ENCODE measurements at places on chromosomes 5 and 9.

DNA sequence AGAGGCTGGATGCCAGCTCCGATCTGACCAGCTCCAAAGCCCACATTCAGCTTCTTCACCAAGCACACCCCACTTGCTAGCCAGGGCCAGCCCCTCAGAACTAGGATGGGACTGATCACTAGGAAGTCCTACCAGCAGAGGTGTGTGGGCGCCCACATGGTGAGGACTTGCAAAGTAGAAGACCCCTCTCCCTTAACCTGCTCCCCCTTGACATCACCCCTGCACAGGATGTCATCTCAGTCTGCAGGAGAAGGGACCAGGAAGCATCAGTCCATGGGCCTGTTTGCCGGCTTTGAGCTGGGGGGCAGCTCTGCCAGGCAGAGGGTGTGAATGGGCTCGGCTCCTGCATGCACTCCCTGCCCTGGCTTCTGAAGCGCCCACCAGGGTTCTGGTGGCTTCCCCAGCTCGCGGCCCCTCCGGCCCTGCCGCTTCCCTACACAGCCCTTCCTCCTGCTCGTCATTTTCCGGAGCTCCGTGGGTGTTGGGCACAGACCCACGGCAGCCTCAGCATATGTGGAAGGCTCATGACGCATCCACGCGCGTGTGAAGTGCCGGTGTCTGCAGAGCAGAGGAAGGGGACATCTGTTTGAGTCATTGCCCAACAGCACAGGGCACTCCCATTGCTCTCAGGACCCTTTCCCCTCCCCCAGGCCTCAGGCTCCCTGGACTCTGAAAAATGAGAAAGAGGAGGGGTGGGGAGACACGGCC, 3.7 kb upstream of the FAM78A start:
- peaks cover 27% of the 10 kb centered on the region for H3K4me1 ChIP-seq
- no peak overlapping the region for H3K4me3 ChIP-seq
- H3K27me3 ChIP-seq, result peaks cover 11% of the 10 kb centered on the region
- H3K27ac ChIP-seq, result no peak overlapping the region

DNA sequence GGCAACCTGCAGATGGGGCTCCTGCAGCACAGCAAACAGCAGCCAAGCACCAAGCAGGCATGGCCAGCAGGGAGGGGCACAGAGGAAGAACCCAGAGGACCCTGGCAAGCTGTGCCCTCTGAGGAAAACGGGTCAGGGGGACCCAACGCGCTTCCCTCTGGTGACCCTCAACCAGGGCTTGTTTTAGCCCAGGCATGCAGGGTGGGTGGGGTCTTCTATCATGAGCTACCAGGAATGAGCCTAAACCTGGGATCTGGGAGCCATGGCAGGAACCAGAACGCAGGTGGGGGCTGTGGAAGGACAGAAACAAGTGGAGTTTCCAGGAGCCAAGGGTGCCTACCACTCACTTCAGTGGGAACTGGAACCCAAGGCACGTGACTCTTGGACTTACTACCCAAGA, 20.9 kb downstream of the IPPK start:
- DNase-seq, result no peak
- H3K4me3 ChIP-seq, result no peak overlapping the region
- H3K27me3 ChIP-seq, result no peaks in the 10 kb centered on the region
- no peaks in the 10 kb centered on the region for H3K4me1 ChIP-seq
- no peak overlapping the region for H3K27ac ChIP-seq

- H3K36me3 ChIP-seq, result peaks cover 83% of the 10 kb centered on the region
- DNase-seq, result peak; percentile 79
- H3K27me3 ChIP-seq, result no peaks in the 10 kb centered on the region
- peaks cover 19% of the 10 kb centered on the region for H3K4me1 ChIP-seq
Measured at GRCh38 chr5:151115272-151115905, 34.6 kb upstream of the TNIP1 start.

DNA sequence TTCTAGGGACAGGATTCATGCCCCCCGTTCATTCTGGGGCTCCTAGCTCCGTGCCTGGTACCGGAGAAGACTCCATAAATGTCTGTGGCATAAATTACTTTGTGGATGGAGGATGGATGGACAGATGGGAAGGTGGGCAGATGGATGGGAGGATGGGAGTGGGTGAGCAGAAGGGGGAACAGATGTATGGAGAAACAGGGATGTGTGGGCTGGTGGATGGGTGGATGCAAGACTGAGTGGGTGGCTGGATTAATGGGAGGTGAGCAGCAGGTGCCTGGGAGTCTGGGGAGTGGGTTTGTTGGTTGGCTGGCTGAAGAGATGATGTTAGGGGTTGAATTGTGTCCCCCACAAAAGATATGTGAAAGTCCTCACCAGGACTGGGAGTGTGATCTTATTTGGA, 43.5 kb downstream of the SARDH start:
- H3K4me1 ChIP-seq, result peaks cover 7% of the 10 kb centered on the region
- no peak overlapping the region for H3K4me3 ChIP-seq
- peaks cover 5% of the 10 kb centered on the region for H3K27me3 ChIP-seq
- H3K36me3 ChIP-seq, result no peaks in the 10 kb centered on the region

DNA sequence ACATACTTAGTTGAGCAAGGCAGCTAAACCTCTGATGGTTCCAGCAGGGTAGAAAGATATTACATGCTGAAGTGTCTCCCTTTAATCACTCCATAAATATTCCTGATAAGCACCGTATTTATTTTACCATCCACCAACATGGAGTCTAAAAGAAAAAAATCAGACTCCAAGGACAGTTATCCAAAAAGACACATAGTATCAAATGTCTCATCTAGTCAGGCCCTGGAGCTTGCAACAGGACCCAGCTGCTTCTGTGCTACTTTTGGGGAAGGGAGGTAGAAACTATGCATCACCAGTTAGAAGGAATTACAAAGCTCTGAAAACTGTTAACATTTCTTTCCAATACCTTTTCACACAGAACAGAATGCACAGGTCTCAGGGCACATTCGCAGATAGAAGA, 88.1 kb downstream of the S1PR3 start:
- H3K27ac ChIP-seq, result no peak overlapping the region
- no peaks in the 10 kb centered on the region for H3K4me1 ChIP-seq
- peaks cover 69% of the 10 kb centered on the region for H3K27me3 ChIP-seq
- no peaks in the 10 kb centered on the region for H3K36me3 ChIP-seq
- DNase-seq, result no peak

- H3K4me3 ChIP-seq, result no peak overlapping the region
- H3K27me3 ChIP-seq, result peaks cover 6% of the 10 kb centered on the region
- no peaks in the 10 kb centered on the region for H3K4me1 ChIP-seq
- no peak overlapping the region for H3K27ac ChIP-seq
- DNase-seq, result no peak
Measured at GRCh38 chr9:135705376-135705775, 3.4 kb downstream of the KCNT1 start.

DNA sequence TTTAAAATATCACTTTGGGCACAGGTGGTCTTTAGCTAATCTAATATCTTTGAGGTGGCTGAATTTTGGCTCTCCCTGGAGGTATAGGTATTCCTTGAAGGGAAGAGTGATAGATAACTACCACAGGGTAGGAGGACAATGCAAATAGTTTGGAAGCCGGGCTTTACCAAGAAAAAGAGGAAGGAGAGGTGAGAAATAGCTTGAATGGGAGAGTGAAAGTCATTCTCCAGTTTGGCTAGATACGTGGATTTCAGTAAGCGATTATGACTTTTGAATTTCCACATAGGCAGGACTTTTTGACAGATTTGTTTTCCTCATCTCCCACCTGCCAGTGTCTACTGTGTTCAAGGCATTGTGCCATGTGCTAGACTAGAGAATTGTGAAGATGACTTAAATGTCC, 45.5 kb downstream of the RASA1 start:
- H3K27ac ChIP-seq, result no peak overlapping the region
- no peaks in the 10 kb centered on the region for H3K27me3 ChIP-seq
- DNase-seq, result no peak
- peaks cover 5% of the 10 kb centered on the region for H3K36me3 ChIP-seq
- no peak overlapping the region for H3K4me3 ChIP-seq

DNA sequence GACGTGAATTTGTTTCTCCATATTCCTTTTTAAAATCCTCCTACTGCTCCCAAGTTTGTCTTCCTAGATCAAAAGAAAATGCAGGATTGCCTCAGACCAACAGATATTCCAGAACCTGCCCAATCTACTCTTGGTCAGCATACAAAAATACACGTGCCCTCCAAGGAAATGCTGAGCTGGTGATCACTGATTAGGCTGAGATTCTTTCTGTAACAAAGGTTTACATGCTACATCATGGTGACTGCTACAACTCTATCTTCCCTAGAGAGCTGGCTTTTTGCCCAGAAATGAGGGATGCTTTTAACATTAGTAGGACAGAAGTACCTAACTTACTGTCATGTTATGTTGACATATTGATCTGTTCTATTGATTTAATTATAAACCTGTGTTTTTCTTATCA, 35.5 kb downstream of the OR2Y1 start:
- DNase-seq, result no peak
- no peak overlapping the region for H3K4me3 ChIP-seq
- no peaks in the 10 kb centered on the region for H3K4me1 ChIP-seq
- H3K27me3 ChIP-seq, result peaks cover 12% of the 10 kb centered on the region
- no peak overlapping the region for H3K27ac ChIP-seq
